Mammary epithelial cell (primary cell): ENCODE measurements at places on chromosomes 16 and 17. TPM values are rescaled to one million over a fixed set of nuclear protein-coding genes. Genes with fewer than 3 reads are reported as not detected.

Gene HAGH
- polyA plus RNA-seq = 40.8 TPM

Gene CCL3
- not detected for polyA plus RNA-seq

Gene HBZ
- polyA plus RNA-seq = not detected

Gene GUCY2D
- 0.01 TPM for polyA plus RNA-seq

Gene CDC27
- polyA plus RNA-seq = 84.5 TPM

Gene ZSWIM7
- polyA plus RNA-seq = 20.0 TPM

Gene CCL17
- polyA plus RNA-seq = not detected

Gene MYH2
- polyA plus RNA-seq = not detected

Gene GPR179
- polyA plus RNA-seq = under 0.01 TPM

Gene FNDC8
- polyA plus RNA-seq = not detected

DNA sequence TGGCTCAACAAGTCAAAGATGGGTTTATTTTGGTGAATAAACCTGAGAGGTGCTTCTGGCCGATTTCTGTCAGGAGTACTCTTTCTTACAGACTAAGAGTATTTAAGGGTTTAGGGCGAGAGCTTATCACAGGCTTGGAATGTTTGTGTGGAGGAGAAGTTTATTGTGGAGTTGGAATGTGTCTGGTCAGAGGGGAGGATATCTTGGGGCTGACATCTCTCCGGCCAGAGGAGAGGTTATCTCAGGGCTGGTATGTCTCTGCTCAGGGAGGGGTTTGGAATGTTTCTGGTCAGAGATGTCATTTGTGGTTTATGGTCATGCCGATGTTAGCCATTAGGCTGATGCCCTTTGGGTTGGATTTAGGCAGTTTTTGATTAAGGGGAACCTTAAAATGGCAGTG lies 236.4 kb upstream of the EEF2KMT start:
- DNase-seq = no peak

DNA sequence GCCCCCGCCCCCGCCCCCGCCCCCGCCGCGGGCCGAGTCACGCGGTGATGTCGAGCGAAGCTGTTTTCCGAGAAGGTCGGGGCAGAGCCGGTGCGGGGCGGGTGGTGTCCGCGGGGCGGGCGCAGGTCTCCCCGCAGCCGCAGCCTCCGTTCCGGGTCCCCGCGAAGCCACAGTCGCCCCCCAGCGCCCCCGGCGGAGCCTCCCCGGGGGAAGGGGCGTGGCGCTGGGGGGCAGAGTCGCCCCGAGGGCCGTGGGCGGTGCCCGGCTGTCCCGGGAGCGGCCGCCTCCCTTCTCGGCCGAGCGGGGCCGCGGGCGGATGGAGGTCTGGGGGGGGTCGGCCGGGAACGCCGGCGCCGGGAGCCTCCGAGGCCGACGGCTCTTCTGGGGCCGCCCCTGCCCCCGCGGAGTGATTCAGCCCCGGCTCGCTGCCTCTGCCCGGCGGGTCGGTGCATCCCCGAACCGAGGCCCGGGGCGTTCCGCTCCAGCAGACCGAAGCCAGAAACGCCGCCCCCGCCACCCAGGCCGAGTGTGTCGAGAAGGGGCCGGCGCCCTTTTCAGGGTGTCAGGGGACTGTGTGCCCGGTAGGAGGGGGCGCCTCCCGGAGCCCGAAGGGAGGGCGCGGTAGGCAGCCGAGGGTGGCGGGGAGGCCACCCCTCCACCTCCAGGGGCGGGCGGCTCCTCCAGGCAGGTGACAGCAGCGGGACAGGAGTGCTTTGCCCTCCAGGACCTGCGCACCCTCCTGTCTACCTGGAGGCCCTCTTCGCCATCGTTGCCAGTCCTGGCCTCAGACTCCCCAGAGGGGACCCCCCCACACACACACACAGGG lies 1.7 kb downstream of the METRNL start:
- no peak for DNase-seq

GRCh38 chr17:78678222-78678557 lies 101.0 kb upstream of the DNAH17 start:
- no peak for DNase-seq

GRCh38 chr17:69945698-69946185 lies 129.3 kb upstream of the KCNJ16 start:
- DNase-seq = no peak

- DNase-seq = no peak
Measured at GRCh38 chr17:2928294-2928890, 132.2 kb downstream of the RAP1GAP2 start.

DNA sequence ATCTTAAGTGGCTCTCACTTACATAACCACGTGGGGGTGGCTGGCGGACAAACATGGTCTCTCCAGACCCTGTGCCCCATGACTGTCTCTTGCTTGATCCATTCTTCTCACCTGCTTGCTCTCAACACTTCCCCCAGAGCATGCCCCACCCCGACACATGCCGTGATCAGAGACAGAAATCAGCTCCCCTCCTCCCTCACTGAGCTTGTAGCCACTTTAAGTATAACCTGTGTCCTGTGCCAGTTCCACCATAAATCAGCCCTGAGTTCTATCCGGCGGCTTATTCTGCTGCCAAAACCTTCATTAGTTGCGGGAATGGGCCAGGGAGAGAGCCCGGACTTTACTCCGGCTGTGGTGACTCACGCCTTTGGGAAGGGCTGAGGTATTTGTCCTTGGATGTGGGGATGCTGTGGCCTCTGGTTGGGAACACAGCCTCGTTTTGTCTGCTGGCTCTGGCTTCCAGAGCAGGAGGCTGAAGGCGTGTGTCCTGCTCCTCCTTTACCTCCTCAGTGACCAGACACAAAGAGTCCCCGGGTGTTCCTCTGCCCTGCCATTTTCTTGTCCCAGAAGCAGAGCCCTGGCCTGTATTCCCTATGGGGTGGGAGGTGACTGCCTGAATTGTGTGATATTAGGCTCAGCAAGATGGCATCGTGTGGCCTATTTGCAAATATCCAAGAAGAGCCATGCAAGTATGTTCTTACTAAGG lies 21.1 kb downstream of the ANKRD40 start:
- no peak for DNase-seq

- peak; percentile 96 for DNase-seq
Measured at GRCh38 chr16:3150346-3151218, 15.8 kb downstream of the ZNF213 start.

DNA sequence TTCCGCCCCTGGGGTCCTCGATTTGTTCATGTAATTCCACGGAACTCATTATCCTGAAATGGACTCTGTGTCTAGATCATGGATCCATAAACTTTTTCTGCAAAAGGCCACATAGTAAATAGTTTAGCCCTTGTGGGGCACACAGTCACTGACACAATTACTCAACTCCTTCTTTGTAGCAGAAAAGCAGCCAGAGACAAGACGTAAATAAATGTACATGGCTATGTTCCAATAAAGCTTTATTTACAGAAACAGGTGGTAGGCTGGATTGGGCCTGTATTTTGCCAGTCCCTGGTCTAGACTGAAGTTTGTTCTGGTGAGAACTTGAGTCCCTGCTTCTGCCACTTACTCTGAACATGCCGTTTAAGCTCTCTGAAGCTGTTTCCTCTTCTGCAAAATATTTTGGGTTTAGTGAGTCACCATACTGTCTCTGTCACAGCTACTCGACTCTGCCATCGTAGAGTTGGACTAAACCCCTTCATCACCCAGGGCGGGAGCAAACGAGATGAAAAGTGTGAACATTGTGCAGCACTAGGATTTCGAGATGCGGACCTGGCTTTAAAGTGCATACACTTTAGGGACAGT lies 61.9 kb upstream of the FOXF1 start:
- no peak for DNase-seq

DNA sequence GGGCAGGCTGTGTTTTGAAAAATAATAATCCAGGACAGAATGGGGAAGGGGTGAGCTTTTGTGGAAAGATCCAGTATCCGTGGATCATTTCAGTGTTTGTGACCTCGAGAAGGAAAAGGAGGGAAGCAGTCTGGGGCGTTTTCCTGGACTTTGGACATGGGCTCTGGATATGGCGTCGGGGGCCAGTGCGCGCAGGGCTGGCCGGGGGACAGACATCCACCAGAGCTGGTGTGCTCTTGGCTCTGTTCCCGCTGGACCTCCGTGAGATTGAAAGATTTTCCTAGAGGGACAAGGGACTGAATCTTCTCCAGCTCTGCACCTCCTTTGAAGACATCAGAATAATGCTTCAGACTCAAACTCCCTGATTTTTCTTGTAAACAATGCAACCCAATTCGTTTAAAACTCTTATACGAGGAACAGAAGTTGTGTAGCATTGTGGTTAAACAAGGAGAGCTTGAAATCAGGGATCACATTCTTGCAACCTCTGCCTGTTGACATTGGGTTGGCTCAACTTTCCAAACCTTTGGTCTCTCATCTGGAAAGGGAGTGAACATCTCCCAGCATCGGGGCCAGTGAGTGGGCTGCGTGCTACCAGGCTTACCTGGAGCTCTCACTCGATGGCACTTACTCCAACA lies 75.9 kb downstream of the C16orf95 start:
- no peak for DNase-seq

- DNase-seq = peak; percentile 33
Measured at GRCh38 chr17:2598166-2598565, 4.7 kb downstream of the PAFAH1B1 start.

DNA sequence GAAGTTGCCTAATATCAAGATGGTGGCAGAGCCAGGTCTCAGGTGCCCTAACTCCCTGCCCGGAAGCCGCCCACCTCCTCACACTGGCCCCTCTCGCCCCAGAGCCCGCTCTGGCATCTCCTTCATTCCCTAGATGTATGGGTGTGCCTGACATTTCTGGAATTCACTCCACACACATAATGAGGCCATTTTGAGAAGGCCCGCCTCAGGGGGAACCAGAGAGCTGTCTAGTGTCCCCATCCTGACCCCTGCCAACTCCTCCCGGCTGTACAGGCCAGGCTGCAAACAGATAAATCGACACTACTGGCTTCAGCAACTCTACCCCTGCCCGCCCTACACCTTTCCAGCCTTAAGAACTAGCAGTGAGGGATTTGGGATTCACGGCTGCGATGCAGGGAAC lies 7.7 kb downstream of the WNT3 start:
- no peak for DNase-seq

GRCh38 chr16:56351481-56351880 lies 73.9 kb downstream of the AMFR start:
- no peak for DNase-seq

- DNase-seq = no peak
Measured at GRCh38 chr17:38914741-38915638, 10.4 kb upstream of the LASP1NB start.

- DNase-seq = no peak
Measured at GRCh38 chr17:53092072-53092471, 730.7 kb upstream of the KIF2B start.
